Thyroid gland (tissue), 4 donors: ENCODE measurements at places on chromosomes 2 and 18. TPM values are rescaled to one million over a fixed set of nuclear protein-coding genes. Genes with fewer than 3 reads are reported as not detected.

DNA sequence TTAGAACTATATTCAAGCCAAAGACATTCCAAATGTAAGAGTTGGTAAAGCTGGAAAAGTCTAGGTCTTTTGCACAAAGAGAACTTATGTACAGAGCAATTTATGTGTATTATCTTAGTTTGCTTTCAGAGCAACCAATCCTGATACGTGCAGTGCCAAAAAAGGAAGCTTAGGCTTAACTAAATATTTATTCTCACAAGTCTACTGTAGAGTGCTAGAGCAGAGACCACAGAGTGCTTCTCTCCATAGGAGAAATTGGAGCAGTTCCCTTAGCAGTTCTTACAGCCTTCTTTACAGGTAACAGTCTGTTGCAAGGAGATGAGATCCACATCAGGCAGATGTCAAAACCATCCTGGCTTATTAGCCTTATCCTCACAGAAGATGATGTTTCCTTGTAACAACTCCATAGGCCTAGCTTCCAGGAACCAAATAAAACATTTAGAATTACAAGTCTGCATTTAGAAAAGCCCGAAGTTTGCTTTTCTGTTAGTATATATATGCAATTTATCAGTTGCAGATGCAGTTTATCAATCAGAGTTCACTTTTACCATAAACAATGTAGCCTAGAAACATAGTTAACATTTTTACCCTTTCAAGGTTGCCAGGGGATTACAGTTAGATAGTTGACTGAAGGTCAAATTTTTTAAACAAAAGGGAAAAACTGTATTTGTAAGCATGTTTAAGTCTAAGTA, 250.6 kb upstream of the KCNJ3 start:
- no peak for DNase-seq

- no peak for DNase-seq
Observed at GRCh38 chr2:234430871-234431270, 66.0 kb downstream of the ARL4C start.

DNA sequence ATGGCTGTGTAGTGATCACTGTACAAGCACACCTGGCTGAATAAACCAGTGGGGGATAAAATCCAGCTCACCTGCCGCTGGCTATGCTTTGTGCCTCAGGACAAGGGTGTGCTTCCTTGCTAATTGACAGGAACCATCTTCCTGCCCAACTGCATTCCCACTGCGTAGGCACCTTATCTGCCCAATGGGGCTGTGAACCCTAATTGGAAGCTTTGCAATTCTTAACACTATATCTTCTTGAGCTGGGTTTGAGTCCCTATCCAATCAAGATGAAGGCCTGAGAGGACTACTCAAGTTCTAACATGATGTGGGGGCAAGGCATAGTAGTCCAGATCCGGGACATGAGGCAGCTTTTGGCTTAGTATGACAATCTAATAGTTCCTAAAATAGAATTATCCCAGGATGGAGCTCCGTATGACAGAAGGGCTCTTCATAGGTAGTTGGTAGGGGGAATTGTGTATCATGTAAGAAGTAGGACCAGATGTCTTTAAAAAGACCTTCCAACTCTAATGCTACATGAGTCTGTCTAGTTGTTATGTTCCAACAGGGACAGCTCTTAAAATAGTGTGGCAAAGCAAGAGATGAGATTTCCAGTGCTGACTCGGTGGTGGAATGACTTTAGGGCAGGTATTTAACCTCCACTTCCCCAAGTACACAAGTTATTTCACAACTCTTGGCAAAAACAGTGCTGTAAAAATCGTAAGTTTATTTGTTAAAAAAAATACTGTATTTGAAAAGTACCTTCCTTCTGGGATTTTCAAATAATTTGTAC, 2.3 kb upstream of the TMEM150A start:
- DNase-seq: no peak

DNA sequence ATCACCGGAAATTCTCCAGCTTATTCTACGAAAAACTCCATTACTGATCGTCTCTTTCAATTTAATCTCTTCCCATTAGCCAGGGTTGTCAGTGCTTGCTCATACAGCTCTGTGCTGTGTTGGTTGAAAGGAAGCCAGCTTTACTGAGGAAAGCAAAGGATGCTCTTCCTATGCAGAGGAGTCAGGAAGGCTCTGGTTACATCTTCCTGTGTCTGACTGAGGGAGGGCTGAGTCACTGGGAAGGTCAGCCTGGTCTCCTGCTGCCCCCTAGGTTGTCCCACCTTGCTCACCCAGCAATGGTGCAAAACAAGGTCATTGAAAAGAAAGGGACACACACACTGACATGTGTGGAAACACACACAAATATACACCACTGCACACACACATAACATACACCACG, 975.6 kb downstream of the DCDC2C start:
- DNase-seq: no peak

DNA sequence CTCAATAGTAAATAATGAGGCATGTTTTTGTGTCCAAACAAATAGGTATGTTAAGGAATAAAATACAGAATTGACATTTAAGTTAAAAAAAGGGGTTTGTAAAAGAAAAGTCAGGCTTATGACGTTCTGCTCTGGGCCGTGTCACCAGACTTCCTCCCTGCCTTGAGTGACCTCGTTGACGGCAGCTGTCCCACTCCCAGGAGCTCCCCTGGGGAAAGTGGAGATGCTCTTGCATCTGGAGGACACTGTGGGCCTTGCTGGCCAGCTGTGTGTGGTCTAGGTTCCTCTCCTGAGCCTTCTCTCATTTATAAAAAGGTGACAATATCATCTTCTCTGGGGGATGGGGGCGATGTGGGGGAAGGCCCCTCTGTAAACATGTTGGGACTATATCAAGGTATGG, 196.2 kb downstream of the CLIP4 start:
- DNase-seq: no peak

DNA sequence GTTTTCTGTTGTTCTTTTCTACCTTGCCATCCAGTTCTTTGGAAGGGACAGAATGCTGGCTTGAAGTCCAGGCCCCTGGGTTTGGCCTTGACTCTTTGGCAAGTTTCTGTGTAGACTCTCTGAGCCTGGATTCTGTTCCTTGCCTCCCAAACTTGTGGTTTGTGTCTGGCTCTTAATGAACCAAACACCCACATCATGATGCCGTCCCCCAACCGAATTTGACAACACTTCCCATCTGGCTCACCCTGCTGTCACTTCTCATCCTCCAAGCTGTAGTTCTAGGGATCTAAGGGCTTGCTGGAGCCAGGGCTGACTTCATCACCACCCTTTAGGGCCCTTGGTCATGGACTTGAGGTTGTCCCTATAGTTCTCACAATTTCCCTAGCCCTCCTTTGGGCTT, 68.9 kb upstream of the CELF4 start:
- no peak for DNase-seq

DNA sequence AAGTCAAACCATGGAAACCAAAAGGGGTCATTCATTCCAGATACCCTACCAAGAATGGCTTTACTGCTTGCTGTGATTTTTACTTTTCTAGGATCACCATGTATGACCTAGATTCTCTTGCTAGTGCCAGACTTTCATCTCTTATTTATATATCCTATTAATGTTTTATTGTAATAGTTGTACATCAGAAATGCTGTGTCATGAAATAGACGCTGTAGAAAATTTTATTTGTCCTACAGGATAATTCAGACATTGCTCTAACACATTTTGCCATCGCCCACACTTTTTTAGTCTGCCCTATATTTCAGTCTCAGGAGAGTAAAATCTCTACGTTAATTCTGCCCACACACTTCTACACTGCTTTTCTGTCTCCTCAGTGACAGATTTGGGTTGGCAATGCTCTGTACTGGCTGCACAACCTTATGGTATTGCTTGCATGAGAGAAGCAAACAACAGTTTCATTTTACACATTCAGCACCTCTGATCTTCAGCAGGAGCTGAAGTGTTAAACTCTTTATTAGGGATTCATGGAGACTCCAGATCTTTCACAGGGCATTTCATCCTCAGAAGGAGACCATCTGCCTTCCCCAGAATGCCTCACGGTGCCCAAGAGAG, 871.8 kb upstream of the CHAC2 start:
- DNase-seq: no peak

DNA sequence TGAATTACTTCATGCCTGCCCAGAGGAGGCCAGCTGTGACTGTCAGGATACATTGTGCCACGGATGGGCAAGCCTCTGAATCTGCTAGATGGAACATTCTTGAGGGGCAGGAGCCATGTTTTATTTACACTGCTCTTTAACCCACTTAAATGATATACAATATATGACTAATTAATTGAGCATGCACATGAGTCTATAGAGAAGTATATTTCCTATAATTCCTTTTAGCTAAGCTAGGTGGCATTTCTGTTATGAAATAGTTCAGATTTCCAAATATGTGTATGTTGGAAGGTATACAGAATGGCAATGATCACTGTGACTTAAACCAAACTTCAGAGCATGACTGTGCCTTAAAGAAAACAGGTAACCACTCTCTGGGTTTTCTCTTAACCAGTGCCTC, 131.7 kb downstream of the RAB3GAP1 start:
- DNase-seq: no peak

DNA sequence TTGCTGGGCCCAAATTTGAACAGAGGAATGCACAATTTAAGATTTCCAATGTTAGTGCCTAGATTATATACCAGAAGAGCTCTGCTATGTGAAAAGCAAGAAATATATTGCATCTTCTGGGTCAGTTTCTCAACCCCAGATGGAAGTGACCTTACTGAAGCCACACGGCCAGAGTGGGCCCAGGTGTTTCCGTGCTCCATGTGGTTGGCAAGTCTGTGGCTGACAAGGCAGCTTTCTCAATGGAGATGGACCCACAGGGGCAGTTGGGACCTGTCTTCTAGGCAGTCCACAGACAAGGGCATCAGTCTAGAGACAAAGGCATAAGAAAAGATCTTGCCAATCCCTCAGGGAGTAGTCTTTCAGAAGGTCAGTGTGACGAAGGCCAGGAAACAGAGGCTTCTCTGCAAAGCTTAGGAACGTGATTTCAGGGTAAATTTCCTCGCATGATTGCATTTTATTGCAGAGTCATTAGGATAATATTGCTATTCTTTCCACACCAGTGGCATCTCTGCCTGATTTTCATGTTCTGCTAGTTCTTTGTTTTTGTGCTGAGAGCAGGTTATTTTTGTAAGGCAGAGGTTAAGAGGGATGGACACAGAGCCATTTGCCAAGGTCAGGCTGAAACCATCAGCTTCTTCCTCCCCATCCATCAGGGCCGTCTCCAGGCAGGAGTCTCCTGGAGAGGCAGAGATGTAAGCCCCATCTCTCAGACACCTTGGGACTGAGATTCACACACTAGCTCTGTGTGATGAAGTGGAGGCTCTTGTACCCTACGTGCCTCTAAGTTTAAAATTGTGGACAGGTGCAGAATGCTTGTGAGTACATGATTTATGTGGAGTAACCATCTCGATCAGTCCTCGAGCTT, 202.1 kb downstream of the ANKRD30B start:
- DNase-seq: no peak

DNA sequence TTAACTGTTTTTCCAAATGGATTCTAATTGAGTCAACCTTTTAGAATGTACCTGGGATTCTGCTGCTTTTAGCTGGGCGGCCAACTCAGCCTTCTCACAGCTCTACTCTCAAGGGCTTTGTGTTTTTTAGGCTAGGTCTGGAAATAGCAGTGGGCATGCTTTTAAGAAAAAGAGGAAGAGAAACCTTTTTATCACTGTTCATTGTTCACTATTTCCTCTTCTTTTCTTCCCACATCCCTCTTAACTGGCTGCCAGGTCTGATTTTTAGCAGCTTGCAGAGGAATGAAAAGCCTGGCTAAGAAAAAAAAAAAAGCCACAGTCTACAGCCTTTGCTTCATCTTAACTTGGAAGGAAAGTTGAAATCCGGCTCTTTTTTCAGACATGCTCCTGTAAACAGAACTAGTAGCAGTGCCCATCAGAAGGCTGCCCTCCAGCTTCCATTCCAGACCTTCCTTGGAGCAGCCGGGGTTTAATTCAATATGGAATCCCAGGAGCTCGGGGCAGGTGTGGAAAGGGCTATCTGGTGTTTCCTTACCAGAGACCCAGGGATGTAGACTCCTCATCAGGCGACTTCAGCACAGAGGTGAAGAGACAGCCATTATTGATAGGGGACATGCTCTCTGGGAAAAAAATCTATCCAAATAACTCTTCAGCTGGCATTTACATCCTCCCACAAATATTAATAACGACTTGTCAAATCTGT, 230.7 kb downstream of the MYO3B start:
- no peak for DNase-seq

GRCh38 chr2:28286678-28287077, 106.0 kb upstream of the FOSL2 start:
- no peak for DNase-seq

DNA sequence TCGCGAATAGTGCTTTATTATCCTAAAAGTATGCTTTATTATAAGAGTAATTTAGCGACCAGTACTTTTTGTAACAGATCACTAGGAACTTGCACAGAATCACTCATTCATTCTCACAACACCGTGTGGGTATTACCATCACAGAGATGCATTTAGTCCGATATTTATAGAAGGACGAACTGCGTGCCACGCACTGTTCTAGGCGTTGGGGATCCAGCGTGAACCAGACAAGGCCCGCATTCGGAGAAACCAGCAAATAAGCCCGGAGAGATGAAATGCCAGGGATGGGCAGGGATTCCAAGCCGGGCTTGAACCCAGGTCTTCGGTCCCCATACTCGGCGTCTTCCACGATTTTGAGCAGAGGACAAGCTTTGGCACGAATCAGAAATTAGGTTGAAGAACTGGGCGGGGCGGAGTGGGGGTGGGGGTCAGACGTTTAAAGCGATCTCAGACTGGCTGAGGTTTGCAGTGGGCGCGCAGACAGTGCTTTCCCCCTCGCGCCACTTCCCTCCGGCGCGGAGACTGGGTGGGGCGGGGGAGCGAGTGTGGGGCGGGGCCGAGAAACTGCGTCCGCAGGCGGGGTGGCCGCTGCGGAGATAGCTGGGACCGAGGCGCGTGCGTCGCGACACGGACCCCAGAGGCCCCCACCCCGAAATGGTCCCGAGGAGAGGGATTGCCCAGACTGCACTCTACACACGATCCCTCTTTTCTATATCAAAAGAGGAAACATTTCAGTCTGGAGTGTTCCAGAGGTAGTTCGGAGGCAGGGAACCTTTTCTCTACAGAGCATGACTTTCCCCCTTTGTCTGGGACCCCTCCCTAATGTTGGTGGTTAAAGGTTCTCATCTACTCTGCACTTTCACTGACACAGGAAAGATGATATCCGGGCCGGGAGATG, 1.1 kb upstream of the CXCR4 start:
- DNase-seq: peak; percentile 54

DNA sequence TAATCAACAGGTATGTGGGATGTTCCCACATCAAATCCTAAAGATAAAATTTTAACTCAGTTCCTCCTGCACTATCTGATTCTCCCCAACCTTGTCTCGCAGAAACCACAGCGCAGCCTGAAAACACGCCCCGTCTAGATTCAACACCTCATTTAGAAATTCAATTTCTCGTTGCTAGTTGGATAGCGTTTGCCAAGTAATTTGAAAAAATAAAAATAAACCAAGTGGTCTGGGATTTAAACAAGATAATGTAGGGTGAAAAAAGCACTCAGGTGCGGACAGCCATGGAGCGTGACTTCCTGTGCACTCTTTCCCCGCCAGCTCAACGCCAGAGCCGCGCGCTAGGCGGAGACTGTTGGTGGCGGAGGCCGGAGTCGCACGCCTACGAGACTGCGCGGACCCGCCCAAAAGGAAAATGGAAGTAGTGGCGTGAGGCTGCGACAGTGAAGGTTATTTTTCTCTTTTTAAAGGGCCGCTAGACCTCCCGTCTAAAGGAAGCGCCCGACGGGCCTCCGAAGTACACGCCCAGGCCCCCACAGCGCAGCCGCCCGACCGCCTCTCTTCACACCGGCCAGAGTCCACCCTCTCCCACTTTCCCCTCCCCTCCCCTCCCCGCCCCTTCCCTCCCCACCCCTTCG, 615 bp upstream of the CCNT2 start:
- peak; percentile 92 for DNase-seq

ABCG5 gene
- total RNA-seq: not detected

CYP27A1 gene
- total RNA-seq: 26.8 TPM

MYO3B gene
- total RNA-seq: 7.2 TPM

LONRF2 gene
- 32.0 TPM for total RNA-seq

SELENOI gene
- 18.3 TPM for total RNA-seq
